Right hindlimb (tissue), 1 donor: ENCODE measurements at places on chromosomes 12 and 14.
A peak's percentile ranks its signal among the peaks of the same experiment; 100 is the strongest.

DNA sequence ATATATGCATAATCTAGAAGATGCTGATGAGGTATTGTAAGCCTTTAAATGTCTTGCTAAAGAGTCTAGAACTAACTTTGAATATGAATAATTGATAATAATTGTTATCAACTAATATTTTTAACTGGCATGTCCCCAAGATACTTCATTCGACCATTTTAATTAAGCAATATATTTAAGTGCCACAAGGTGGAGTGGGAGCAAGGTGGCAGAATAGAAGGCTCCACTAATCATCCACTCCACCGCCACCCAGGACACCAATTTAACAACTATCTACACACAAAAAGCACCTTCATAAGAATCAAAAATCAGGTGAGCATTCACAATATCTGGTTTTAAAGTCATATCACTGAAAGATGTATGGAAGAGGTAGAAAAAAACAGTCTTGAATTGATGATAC lies 409.6 kb downstream of the SEC23A start:
- DNase-seq = no peak

DNA sequence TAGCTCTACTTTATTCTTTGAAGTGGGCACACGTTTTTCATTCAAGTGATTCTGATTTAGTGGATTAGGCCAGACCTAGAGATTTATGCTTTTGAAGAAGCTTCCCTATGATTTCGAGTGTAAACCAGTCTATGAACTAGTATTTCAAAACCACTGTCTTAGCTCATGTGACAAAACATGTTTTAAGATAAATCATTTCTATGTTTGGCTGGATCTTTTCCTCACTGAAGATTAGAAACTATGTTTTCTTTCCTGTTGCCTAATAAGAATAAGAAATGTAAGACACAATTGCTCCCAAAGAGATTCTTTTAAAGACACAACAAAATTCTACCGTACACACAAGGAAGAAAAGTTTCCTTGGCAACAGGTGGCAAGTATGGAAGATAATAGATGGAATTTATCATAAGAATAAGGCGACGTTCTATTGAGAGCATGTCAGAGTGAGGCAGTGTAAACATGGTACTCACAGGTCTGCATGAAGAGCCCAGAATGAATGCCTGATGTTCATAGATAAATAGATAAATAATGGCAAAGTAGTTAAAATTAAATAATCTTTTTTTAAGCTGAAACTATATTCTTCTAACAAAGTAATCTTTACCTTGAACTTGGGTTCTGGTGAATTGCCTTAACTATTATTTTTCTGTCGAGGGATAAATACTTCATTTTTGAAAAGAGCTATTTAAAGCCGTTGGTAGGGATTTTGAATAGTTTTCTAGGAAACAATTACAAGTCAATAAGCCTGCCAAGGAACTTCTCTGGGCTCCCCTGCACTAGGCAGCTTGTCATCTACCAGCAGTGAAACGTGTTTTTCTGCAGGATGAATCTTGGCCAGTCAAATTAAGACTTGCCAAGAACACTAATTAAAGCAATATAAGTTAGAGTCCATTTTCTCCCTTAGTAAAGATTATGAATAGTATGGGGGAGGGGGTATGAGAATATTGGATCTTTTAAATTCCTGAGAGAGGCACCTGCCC lies 34.1 kb upstream of the C12orf75 start:
- no peak for DNase-seq

- DNase-seq = no peak
These were observed 51.1 kb downstream of the RAB35 start for GRCh38 chr12:120065472-120065871.

GRCh38 chr14:82710267-82710841 lies 1176.7 kb upstream of the SEL1L start:
- peak; percentile 61 for DNase-seq

DNA sequence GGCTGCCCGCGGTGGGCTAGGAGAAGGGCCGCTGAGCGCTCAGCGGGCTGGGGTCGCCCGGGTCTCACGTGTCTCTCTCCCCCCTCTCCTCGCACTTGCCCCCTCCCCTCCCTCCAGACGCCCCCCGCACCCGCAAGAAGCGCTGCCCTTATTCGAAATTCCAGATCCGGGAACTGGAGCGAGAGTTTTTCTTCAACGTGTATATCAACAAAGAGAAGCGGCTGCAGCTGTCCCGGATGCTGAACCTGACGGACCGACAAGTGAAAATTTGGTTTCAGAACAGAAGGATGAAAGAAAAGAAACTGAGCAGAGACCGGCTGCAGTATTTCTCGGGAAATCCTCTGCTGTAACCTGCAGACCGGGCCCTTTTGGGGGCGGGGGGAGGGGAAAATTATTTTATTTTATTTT lies 314 bp upstream of the HOTAIR start:
- peak; percentile 50 for DNase-seq

DNA sequence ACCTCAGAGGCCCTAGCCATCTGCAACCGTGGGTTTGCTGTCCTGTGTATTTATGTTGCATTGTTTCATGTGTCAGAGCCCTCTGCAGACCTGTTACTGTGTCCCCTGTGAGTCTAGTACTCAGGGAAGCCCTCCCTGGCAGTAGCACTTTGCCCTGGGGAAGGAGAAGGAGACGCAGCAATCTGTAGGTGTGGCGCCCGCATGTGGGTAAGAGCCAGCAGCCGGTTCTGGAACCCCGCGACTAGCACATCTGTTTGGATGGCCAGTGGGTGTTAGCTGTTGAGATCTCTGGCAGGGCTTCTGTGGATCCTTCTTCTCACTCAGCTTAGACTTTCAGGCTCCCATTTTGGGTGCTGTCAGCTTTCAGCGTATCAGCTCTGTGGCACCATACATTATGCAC lies 57.0 kb downstream of the TECPR2 start:
- DNase-seq = no peak

DNA sequence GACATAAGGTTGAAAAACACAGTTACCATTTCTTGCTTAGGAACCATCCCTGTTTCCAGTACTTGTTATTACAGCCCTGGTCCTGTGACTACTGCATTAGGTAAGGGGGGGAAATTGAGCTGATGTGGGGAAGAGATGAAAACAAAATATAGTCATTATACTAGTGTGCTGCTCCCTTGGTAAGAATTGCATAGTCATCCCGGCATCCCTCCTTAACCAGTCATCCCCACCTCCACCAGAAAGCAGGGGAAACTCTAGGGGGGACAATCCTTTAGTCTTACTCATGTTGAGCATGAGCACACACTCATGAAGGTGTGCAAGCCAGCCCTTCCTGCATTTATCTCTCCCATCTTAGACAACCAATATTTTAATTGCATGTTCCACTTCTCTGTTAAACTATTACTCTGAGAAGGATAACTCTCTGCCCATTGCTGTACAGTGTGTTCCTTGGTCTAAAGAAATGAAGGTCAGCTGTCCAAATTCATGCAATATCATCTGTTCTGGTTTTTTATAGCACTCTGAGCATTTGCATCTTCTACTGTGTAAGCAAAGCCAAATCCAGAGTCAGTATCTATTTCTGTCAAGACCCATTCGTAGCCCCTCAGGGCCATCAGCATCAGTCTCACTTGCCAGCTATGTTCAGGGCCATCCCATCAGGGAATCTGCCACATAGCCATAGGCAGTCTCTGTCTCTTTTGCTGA lies 46.8 kb downstream of the TMEM30B start:
- DNase-seq = no peak

- DNase-seq = no peak
These were observed 191.5 kb upstream of the C14orf180 start for GRCh38 chr14:104388011-104388521.

DNA sequence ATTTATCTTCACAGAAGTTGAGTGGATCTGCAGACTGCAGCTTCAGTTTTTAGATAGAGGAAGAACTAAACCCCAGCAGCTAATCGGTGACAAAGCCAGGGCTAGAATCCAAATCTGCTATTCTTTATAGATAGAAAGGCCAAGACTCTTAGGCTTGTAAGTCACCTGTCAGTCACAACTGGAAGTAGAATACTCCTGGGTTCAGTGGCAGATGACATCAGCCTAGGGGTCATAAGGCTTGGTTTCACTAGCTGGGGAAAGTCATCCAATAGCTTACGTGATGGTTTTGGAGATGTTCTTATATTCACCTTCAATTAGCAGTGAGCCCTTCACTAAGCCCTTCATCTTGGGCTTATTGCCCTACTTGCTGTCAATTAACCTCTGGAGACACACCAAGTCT lies 93.4 kb downstream of the APAF1 start:
- no peak for DNase-seq

- no peak for DNase-seq
These were observed 21.1 kb downstream of the RASSF8 start for GRCh38 chr12:25979563-25979962.

DNA sequence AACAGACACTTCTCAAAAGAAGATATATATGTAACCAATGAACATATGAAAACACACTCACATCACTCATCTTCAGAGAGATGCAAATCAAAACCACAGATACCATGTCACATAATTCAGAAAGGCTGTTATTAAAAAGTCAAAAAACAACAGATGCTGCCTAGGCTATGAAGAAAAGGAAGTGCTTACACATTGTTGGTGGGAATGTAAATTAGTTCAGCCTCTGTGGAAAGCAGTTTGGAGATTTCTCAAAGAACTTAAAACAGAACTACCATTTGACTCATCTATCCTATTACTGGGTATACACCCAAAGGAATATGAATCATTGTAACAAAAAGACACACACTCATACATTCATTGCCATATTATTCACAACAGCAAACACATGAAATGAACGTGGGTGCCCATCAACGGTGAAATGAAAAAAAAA lies 35.1 kb downstream of the EIF2S3B start:
- no peak for DNase-seq

DNA sequence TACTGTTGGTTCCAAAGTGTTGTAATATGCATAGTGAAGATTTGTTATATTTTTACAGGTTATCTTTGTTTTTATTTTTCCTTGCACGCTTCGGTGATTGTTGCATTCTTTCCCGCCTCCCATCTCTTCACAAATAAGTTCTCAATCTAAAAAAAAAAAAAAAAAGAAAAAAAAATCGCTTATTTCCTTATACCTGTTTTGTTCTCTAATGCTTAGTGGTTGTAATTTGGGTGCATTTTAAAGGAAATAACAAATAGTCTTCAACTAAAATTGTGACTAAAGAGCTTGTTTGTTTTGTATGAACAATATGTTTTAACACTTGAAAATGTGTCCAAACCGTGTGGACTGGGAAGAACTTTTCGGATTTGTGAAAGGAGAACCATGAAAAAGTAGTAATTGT lies 1.5 kb downstream of the CAND1 start:
- DNase-seq = no peak

GRCh38 chr12:69055280-69055679 lies 122.3 kb upstream of the CPM start:
- no peak for DNase-seq

GRCh38 chr12:52740584-52740983 lies 36.6 kb downstream of the KRT76 start:
- DNase-seq = no peak

- DNase-seq = no peak
These were observed 71.6 kb downstream of the BBS10 start for GRCh38 chr12:76276499-76277151.

DNA sequence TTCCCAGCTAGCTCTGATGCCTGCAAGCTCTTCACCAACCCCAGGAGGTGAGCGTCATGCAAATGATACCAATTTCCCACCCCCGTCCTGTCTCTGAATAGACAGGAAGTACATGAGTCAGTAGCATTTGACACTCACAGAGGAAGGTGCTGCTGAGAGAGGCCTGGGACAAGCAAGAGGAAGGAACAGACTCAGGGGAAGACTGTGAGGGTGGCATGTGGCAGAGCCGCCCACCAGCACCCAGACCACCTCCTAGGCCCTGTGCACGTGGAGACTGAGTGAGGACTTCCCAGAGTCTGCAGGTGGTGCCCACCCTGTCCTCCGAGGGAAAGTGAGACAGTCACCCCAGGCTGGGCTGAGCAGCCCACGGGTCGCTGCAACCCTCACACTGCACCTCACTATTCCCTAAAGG lies 199.5 kb upstream of the SFSWAP start:
- no peak for DNase-seq

DNA sequence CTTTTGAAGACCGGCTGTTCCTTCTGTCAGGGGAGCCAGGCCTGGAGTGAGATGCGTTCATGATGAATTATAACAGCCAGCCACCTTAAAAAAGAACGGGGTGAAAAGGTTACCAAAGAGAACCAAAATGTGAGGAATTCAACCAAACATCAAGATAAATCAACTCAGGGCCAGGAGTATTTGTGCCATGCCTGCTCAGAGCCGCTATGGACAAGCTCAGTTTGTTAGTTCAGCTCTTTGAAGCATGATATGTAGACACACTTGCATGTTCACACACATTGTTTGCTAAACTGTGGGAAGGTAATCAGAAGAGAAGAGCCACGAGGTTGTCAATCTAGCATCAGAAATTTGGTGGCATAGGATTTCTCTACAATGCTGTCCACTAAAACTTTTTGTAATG lies 367.4 kb upstream of the TBX3 start:
- DNase-seq = no peak
